ENCODE measurements at places on chromosomes 7 and 10. TPM values are rescaled to one million over a fixed set of nuclear protein-coding genes. Genes with fewer than 3 reads are reported as not detected.

GHRHR gene
- total RNA-seq = not detected

PCLO gene
- 2.7 TPM for total RNA-seq

DNA sequence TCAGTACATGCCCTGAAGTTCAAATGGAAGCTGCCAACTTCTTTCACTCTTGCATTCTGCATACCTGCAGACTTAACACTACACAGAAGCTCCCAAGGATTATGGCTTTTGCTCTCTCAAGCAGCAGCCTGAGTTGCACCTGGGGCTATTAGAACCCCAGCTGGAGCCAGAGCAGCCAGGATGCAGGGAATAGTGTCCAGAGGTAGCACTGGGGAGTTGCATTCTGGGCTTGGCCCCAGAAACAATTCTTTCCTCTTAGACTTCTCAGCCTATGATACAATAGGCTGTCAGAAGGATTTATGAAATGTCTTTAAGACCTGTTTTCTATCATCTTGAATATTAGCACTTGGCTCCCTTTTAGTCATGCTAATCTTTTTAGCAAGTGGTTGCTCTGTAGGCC, 886.7 kb upstream of the GHITM start:
- no peak for DNase-seq

DNA sequence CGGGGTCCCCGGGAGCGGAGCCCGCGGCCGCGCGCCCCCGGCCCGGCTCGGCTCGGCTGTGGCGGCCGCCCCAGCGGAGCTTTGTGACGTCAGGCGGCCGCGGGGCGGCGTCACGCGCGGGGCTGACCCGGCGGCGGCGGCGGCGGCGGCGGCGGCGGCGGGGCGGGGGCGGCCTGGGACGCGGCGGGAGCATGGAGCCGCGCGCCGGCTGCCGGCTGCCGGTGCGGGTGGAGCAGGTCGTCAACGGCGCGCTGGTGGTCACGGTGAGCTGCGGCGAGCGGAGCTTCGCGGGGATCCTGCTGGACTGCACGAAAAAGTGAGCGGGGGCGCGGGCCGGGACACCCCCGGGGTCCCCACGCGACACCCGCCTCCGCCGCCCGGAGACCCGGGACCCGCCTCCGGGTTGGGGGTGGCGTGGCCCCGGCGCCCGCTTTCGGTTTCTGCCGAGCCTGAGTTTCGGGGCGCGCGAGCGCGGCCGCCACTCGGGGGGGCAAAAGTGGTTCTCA, at the start of gene PWWP2B:
Gene PWWP2B (plus strand): TSS at position 165 of the 506 bp plus-strand sequence. CDS start 27 bp downstream, at position 192.
- DNase-seq = no peak

GRCh38 chr7:156527458-156527890, 113.1 kb upstream of the RNF32 start:
- DNase-seq = no peak

DNA sequence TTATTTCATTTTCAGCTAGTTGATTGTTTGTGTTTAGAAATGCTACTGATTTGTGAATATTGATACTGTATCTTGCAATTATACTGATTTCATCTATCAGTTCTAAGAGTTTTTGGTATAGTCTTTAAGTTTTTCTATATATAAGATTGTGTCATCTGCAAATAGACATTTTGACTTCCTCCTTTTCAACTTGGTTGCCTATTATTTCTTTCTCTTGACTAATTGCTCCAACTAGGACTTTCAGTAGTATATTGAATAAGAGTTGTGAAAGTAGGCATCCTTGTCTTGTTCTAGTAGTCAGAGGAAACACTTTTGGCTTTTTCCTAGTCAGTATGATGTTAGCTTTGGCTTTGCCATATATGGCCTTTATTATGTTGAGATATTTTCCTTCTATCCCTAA, 20.4 kb downstream of the PHTF2 start:
- DNase-seq = no peak

DNA sequence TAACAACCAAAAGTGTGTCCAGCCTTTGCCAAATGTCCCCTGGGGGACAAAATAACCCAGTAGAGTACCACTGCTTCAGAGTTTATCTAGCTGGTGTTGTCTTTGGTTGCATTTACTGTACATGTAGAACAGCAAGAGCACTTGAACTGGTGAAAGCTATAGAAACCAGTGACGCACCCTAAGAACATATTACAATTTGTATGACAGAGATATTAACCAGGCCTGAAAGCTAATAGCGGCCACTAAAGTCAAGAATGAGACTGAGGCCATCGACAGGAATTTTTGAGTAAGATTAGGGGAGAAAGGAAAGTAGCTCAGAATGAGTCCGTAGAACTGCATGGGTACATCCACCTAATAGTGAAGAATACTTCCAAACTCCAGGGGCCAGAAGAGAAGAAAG, 236.2 kb downstream of the MTERF1 start:
- no peak for DNase-seq

Measured in SJSA1 (cell line).